SK-MEL-5 (cell line): ENCODE measurements at places on chromosomes 7 and 10.

- DNase-seq: no peak
These were observed 458.6 kb upstream of the KLF6 start for GRCh38 chr10:4243651-4244050.

DNA sequence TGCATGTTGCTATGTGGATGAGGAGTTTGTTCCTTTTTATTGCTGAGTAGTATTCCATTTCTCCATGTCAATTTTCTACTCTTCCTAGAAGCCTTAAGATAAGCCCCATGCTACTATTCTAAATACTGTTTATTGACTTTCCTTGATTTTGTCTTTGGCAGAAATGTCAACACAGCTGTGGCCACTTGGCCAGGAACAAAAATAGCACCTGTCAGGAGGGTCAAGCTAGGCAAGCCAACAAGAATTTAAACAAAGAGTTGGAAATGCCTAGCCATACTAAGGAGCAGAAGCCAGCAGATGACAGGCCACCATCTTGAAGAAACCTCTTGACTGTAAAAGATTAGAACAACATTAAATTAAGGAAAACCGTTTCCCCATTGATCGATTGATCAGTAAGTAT lies 34.7 kb downstream of the JAZF1 start:
- DNase-seq: no peak

DNA sequence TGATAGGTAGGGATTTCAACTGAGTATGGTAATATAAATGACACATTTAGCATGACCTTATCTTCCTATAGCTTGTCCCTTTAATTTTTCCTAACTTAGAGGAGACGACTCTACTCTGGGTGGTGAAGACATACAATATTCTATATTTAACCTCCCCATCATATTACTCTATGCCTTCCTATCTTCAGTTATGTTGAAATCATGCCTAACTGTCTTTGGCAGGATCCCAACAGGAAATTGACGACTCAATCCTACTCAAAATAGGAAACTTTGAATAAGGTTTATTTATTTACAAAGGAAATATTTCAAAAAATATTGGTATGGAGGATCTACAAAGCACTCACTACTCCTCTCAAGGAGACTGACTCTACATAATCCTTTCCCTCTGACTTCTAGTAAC lies 24.1 kb upstream of the SEMA3A start:
- no peak for DNase-seq

DNA sequence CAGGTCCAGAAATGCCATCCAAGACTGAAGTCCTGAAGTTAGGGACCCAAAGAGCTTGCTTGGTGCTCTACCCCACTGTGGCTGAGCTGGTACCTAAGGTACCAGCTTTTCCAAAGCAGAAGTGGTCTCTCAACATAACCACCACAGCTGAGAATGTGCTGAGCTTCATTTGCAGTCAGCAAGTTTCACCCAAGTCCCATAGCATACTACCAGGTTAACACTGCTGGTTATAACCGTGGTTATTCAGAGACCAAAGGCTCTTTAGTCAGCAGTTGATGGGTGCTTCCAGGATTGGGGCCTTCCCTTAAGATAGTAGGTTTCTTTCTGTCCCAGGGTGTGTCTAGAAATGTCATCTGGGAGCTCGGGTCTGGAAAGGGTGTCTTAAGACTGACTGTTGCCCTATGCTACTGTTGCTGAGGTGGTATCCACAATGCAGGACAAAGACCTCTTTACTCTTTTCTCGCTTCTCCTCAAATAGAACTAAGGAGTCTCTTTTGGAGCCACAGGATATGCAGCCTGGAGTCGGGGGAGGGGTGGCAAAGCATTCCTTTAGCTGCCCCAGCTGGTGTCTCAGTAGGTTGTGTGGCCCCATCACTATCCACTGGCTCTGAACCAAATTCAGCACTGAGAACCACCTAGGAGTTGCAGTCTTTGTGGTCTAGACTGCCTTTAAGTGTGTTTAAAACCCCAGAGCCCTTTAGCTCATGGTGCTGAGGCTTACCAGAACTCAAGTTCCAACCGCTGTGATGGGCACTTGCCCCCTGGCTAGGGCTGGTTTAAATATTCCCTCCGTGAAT lies 354.9 kb upstream of the SEMA3C start:
- no peak for DNase-seq

- DNase-seq: no peak
These were observed 779 bp downstream of the IFIT2 start for GRCh38 chr10:89302625-89303024.
